ENCODE measurements at places on chromosomes 5 and 9.
A peak's percentile ranks its signal among the peaks of the same experiment; 100 is the strongest.

- DNase-seq = no peak
Observed at GRCh38 chr5:102651466-102651865, 103.6 kb upstream of the PAM start.

- no peak for DNase-seq
Observed at GRCh38 chr9:88835038-88835466, 156.2 kb upstream of the S1PR3 start.

GRCh38 chr5:35823347-35824098 is 33.2 kb upstream of the IL7R start:
- no peak for DNase-seq

DNA sequence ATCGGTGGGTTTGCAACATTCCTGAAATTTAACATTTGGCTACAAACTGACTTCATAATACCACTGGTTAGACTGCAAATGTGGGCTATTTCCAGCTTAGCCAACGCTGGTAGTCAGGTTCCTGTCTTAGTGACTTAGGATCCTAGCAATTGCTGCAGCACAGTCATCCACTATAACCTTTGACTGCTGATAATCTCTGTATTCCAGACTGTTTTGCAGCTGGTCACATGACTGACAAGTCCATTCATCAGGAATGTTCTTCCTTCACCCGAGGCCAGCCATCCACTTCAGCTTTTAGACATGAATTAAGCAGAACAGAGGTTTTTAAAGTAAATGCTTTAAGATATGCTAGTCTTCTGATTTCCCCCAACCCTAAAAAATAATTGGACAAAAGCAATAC is 425.9 kb upstream of the MPDZ start:
- DNase-seq = no peak

DNA sequence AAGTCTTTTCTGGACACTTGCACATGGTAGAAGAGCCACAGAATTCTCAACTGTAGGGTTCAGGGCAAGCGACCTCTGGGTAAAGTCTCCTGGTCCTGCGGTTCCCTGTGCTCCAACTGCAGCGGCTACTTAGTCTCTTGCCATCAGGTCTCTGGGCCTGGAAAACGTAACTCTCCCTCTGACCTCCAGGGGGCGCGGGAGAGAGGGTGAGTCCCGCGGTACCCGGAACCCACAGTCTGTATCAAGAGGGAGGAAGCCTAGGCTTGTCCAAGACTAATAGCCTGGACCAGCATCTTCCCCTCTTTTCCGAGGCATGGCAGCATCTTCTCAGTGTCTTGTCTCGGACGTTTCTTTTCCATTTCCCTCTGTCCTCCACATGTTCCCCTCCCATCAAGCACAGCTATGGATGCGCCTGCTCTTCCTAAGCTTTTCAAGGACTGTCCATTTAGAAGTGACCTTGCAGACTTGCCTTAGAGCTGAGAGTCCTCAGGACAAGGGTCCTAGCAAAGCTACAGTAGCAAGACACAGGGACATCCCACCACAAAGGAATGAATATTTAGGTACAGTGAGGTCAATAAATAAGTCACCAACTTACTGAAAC is 59.3 kb downstream of the FSTL4 start:
- DNase-seq = peak; percentile 40

- no peak for DNase-seq
Observed at GRCh38 chr9:111959468-111960359, 63.1 kb downstream of the UGCG start.

- DNase-seq = no peak
Observed at GRCh38 chr5:147455822-147456450, 53.9 kb downstream of the DPYSL3 start.

All from dorsolateral prefrontal cortex (tissue), 122 donors.